ENCODE measurements at places on chromosomes 6 and 20.
A peak's percentile ranks its signal among the peaks of the same experiment; 100 is the strongest.

- no peak for DNase-seq
Observed at GRCh38 chr6:154479351-154479769, 31.1 kb downstream of the CNKSR3 start.

- no peak for DNase-seq
Observed at GRCh38 chr6:96716221-96716620, 121.1 kb downstream of the GPR63 start.

DNA sequence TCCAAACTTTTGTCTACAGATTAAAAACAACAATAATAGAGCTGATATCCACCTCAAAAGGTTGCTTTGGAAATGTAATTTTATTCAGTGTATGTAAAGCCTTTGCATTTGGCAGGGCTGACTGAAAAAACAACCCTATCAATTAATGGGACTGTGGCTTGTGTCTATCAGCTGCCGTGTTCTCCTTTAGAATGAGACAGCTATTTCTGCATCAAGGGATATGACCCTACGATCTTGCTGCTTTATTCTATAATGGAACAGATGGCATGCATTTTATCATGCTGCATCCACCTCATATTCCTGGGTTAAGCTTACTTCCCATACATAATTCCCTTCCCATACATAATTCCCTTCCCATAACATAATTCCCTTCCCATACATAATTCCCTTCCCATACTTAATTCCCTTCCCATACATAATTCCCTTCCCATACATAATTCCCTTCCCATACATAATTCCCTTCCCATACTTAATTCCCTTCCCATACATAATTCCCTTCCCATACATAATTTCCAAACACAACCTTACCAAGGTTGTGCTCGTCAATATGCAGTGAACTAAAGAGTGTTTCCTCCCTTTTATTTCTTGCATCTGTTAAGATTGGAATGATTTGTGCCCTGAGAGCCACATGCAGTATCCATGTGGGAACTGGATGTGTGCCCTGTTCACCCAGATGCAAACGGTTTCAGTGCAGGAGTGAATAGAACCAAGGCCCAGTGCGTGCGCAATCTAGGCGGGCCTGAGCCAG, 26.8 kb downstream of the SERPINB6 start:
- DNase-seq, result no peak

DNA sequence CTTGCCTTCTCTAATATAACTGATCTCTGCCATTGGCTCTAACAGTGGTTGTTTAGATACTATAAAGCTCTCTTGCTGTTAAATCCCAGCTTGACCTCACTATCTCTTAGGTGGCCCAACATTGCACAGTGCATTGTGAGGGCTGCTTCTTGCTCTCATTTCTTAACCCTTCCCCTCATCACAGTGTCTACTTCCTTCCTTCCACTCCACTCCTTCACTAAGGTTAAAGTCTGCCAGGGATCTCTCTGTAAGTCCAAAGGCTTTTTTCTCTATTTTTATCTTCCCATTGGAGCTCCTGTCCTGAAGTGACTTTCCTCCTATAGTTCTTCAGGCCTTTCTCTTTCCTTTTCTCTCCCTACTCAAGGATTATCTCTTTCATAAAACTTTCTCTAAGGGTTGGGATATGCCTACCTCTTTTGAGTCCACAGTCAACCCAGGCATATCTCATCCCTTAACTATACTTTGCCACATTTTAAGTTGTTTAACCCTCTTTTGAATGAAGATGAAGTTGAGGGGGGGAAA, 4.0 kb upstream of the TBC1D22B start:
- no peak for DNase-seq

DNA sequence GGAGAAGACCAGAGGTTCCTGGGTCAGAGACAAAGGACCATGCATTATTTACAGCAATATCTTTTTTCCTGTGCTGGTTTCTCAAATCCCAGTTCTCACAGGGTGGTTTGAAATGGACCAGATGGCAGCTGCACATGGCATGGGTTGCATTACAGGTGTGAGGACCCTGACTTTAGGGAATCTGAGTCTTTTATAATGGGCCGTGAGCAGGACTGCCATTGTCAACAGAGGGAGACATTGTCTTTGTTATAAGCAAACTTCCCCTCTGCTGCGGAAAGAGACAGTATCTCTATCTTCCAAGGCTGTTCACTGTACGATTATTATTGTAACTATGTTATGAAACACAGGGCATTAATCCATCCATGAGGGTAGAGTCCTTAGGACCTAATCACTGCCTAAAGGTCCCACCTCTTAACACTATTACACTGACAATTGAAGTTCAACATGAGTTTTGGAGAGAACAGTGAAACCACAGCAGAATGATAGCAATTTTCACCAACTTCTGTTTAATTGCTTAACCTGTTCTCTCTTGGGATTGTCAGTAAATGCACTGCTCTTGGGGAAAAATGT, 156.1 kb upstream of the AGPAT4 start:
- no peak for DNase-seq

GRCh38 chr6:136326038-136326553, 36.5 kb upstream of the BCLAF1 start:
- DNase-seq, result peak; percentile 35

DNA sequence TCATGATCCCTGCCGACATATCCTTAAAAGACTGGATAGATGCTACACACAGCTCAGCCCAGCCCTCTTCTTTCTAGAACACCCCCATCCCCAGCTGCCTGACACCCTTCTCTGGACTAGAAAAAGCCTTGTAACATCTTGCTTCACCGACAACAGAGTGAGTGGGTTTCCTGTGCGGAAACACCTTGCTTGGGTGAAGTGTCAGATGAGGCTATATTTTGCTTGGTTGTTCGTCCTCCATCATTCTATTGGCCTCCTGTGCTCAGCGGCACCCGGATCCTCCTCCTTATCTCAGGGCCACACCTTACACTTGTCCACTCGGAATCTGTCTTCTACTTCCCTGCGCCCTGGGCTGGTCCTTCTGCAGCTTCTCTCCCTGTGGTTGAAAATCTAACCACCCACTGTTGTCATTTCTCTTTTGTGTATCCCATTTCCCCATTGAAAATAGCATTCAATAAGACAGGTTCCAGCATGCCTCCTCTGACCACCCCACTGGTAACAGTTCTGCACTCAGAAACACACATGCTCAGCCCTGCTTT, 101.3 kb upstream of the MLN start:
- no peak for DNase-seq

DNA sequence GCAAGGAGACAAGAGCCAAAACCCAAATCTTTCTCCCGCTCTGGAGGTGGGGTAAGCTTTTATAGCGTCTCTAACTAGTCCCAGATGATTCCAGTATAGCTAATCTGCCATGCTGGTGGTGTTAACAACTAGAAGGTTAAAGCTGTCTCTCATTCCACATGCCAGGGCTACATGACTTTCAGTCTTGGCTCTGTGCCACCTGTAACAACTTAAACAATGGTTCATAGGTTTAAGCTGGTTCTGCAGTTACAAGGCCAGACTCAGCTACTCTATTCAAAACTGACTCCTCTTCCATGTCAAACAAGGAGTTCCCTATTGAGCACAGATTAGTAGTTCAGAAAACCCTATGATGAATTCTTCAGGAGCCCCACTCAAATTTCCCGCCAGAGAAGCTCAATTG, 128.9 kb downstream of the ELOVL4 start:
- no peak for DNase-seq

GRCh38 chr6:47041741-47042140, 391 bp downstream of the ADGRF1 start:
- DNase-seq, result no peak

DNA sequence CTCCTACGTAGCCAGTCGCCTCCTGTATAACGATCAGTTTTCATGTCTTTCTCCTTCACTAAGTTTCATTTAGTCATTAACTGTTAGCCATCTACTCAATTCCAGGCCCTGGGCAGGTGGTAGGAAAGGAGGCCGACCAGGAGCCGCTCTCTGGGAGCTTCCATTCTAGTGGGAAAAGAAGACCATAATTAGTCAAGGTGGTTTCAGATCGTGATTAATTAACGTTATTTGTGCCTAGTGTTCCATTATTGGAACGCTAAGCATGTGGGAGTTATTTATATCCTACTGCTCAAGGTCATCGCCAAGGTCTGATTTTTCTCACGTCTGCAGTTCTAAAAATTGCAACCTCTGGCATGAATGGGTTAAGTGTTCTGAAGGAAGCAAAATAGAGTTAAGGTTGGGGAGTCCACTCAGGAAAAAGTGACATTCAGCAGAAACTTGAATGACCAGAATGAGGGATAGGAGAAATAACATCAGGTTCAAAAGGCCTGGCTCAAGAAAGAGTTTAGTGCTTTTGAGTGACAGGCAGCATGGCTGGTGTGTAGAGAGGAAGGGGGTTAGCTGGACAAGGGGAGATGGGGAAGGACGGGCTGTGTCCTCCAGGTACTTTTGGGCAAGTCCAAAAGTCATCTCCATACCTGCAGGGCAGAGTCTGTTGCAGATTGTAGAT, 812 bp downstream of the SLC9A8 start:
- no peak for DNase-seq

GRCh38 chr6:151199991-151200390, 39.8 kb upstream of the AKAP12 start:
- no peak for DNase-seq

GRCh38 chr6:77511860-77512259, 48.6 kb upstream of the HTR1B start:
- no peak for DNase-seq

DNA sequence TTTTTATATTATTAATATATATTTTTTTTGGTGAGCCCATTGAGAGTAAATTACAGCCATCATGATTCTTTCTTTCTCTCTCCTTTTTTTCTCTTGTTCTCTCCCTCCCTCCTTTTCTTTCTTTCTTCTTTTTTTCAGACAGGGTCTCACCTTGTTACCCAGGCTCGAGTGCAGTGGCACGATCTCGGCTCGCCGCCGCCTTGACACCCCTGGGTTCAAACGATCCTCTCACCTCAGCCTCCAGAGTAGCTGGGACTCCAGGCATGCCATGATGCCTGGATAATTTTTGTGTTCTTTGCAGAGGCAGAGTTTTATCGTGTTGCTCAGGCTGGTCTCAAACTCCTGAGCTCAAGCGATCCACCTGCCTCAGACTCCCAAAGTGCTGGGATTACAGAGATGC, 1.6 kb downstream of the CCDC170 start:
- no peak for DNase-seq

DNA sequence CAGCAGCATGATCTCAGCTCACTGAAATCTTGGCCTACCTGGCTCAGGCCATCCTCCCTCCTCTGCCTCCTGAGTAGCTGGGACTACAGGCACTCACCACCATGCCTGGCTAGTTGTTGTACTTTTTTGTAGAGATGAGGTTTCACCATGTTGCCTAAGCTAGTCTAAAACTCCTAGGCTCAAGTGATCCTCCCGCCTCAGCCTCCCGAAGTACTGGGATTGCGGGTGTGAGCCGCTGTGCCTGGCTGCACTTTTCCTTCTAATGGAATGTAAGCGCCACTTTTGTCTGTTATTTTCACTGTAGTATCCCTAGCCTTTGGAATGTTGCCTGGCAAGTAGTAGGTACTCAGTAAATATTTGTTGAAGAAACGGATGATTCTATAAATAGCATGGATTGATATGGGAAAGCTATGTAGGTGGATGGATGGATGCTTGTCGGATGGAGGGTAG, 10.4 kb upstream of the TRIB3 start:
- DNase-seq, result no peak

DNA sequence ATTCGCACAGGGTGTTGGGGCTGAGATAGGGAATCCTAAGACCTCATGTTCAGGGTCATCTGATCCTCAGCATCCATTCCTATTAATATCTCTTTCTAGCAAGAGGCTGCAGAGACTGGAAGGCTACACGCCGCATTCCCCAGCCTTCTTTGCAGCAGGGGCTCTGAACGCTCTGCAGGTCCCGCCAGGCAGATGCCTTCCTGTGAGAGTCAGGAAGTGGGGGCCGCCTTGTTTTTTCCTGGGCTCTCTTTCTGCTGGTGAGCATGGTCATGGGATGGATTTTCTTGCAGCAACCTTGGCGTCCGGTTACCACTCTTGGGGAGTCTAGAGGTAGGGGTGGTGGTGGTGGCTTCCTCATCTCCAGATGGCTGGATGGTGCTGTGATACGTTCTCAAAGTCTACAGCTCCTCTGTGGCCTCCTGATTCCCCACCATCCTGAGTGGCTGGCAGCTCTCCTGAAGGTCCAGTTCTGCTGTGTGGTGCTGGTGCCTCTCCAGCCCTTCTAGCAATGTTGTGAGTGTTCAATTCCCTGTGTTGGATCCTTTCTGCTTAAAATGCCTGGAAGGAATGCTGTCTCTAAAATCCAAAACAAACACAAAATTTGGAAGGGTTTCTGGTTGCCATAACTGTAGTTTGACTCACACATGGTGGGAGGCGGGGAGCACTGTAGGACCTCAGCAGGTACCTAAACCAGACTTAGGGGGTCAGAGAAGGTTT, 111.9 kb downstream of the CEBPB start:
- no peak for DNase-seq

- no peak for DNase-seq
Observed at GRCh38 chr6:41277605-41278004, 8.9 kb downstream of the TREM1 start.

DNA sequence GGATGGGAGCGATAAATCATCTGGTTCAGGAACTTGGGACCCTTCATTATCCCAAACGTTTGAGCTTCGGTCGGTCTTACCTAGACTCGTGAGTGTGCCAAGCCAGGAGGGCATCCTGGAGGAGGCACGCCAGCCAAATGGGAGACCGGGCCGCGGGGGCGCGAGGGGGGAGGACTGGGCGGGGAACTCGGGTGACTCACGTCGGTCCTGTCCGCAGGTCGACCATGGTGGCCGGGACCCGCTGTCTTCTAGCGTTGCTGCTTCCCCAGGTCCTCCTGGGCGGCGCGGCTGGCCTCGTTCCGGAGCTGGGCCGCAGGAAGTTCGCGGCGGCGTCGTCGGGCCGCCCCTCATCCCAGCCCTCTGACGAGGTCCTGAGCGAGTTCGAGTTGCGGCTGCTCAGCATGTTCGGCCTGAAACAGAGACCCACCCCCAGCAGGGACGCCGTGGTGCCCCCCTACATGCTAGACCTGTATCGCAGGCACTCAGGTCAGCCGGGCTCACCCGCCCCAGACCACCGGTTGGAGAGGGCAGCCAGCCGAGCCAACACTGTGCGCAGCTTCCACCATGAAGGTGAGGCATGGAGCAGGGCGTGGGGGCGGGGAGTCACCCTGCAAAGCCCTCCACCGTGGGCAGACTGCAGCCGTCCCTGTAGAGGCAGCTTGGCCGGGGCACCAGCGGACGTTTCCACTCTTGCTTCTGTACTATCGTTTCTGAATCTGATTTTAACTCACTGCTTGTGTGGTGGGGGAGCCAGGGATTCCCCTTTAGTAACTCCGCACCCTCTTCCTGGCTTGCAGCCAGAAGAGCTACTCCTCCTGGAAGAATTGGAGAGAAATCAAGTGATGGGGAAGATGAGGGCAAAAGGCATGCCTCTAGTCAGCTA, 2.7 kb downstream of the BMP2 start:
- DNase-seq, result no peak

- no peak for DNase-seq
Observed at GRCh38 chr6:91149956-91150705, 563.3 kb upstream of the MAP3K7 start.

- DNase-seq, result no peak
Observed at GRCh38 chr6:36089048-36089447, 41.3 kb upstream of the MAPK13 start.

DNA sequence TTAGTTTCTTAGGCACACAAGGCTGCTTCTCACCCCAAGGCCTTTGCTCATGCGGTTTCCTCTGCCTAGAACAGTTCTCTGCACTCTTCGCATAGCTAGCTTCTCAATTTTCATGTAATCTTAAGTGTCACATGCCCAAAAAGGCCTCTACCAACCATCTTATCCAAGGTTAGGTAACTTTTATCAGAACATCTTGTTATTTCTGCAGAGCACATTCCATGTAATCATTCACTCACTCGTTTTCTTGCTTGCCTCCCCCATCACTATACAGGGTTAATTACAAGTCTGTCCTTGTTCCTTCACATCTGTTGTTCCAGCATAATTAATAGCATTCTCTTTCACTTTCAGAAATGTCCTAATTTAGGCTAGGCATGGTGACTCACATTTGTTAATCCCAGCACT, 53.8 kb downstream of the NCOA6 start:
- DNase-seq, result no peak

Measured in DMS79 (cell line).